ENCODE measurements at places on chromosomes 6 and 20.

DNA sequence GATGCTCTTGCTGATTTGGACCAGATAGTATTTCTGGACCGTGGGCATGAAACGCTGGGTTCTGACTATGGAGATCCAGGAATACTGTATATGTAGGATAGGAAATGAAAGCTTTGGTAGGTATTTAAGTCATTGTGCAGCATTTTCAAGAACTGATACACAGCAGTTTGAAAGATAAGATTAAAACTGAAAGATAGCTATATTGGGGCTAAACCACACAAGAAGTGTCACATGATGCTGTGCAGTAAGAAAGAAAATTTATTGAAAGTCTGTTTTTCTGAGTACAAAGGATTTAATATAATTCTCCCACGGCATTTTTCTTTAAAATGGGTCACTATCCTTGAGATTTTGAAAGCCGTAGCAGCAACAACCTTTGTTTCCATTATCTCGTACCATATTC is 305 bp downstream of the IL17A start:
- no peak for DNase-seq

DNA sequence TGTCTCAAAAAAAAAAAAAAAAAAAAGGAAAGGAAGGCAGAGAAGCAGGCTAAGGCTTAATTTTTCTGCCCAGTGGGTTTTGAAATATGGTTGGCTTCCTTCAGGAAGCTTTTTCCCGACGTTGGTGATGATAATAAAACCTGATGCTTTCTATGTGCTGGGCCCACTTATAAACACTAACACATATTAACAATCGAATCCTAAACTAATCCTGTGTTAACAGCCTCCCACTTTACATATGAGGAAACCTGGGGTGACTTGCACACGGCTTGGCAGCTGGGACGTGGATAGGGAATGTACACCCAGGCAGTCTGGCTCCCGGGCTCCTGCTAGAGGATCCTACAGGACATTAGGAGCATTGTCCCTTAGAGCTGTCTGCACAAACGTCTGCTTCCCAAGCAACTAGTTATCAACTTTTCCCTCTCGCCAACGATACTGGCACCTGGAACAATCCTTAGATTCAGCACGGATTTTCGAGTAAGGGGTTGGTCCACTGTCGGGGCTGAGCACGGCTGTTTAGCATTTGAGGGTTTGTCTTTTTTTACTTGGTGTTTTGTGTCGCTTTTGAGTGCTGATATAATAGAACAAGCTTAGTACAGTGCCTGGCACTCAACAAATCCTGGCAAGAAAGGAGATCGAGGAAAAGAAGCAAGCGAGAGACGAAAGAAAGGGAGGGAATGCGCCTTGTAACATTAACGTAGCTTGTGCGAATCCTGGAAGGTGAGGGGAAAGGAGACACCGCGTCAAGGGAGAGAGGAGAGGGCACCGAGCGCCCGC is 622 bp upstream of the KIZ start:
- peak; percentile 28 for DNase-seq

DNA sequence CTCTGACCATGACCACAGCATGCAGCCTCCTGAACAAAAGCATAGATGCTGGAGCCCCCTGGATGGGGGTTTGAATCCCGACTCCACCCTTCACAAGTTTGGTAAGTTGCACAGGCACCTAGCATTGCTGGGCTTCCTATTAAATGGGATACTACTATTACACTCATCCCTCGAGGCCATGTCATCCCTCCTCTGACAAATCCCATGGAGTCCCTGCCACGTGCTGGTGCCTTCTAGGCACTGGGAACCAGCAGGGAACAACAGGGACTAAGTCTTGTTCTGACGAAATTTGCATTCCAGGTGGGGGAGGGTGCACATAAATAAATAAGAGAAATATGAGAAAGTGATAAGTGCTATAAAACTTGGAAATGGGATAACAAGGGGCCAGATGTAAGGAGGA is 15.3 kb upstream of the SIRPA start:
- no peak for DNase-seq

DNA sequence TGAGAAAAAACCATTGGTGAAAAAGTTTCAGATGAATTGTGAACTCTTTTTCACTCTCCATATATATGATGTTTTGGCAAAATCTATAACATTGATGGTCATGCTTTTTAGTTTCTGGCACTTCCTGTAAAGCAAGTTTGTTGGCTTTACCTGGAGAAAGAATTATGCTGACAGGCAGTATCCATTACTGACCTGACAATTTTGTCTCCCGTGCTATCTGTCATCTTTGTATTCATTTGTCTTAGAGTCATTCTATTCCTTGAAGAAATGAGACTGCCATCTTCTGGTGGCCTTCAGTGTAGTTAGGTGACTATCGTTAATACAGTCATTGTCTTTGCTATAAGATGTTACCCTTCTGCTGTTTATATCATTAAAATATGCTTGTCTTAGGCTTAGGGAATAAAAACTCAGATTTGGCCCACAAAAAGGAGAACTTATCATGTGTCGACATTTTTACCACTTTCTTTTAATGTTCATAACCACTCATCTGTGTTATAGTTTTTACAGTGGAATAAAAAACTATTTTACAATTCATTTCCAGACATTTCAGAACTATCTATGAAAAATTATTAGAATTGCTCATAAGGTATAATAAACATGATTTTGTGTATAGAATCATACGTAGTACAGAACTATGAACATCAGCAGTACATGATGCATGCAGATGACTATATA is 707.0 kb downstream of the EPM2A start:
- no peak for DNase-seq

GRCh38 chr20:41861772-41862422 is 243.7 kb upstream of the CHD6 start:
- DNase-seq, result no peak

- no peak for DNase-seq
Observed at GRCh38 chr6:17233531-17233930, 47.6 kb upstream of the RBM24 start.

DNA sequence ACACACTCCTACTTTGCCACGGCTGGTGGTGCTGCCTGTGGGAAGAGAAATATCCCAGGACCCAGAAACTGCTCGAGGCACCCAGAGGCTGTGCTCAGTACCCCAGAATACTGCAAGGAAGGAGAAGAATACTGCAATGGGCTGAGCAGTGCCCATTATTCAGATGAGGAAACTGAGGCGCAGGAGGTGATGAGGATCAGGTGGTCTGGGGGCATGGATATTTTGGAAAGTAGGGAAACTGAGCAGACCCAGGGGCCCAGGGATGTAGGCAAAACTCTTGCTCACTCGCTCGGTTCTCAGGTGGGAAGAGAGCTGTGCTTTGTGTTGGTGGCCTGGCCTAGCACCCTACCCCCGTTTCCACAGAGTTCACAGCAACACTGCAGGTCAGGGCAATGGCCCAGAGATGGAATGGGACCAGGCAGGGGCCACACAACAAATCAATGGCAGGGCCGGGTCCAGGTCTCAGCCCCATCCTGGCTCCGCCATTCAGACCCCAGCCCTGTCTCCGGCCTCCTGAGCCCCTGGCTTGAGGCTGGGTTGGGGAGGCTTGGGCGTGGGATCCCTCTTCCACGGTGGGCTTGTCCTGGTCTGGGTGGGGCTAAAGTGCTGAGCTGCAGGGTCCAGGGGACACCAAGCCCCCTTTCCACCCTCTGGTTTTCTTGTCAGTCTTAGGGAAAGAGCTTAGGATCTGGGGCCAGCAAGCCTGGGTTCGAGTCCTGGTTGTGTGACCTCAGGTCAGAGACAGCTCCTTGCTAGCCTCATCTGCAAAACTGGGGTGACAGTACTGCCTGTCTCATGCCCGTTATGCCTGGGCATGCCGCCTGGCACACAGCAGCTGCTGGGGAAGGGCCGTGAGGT is 33.9 kb downstream of the SUN5 start:
- DNase-seq, result no peak

- DNase-seq, result no peak
Observed at GRCh38 chr6:148074738-148075137, 267.9 kb upstream of the SASH1 start.

GRCh38 chr6:96542702-96543101 is 20.2 kb upstream of the FHL5 start:
- DNase-seq, result no peak

DNA sequence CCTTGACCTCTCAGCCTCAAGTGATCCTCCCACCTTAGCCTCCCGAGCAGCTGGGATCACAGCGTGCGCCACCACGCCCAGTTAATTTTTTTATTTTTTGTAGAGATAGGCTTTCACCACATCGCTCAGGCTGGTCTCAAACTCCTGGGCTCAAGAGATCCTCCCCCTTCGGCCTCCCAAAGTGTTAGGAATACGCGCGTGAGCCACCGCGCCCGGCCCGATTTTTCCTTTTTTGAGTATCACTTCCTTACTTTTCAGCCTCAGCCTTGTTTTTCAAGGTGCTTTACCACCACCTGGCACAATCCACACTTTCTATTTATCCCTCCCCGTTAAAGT is 791 bp upstream of the STX11 start:
- no peak for DNase-seq

DNA sequence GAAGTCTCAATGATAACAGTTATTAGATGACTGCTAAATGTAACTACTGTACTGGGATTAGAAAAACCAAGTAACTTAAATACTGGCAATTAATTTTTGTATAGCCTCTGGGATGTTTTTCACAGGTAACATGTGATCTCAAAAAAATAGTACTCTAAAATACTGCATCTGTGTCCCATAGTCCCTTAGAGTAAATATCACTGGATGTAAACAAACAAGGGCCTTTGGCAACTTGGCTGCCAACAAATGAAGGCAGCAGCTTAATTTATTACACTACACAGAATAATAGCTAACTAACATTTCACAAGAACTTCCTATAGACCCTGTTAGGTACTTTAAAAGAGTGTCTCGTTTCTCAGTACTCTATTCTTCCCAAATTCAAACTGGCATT is 14.0 kb downstream of the ARHGAP18 start:
- no peak for DNase-seq

GRCh38 chr6:6704103-6705060 is 115.9 kb downstream of the LY86 start:
- no peak for DNase-seq

DNA sequence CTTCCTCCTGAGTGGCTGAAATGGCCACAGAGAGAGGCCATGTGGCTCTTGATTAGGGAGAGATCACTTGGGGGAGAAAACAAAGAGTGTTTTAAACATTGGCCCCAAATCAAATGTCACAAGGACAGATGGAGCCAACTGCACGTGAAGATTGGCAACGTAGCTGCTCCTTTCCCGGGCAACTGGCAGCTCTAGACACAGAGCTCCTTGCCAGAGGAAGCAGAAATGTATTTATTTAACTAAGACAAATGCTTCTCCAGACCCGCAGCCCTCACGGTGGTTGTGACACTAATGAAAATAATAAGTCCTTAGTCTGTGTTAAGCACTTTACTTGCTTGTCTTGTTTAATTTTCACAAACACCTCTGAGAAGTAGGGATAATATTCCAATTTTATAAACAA is 49.6 kb upstream of the DSN1 start:
- no peak for DNase-seq

DNA sequence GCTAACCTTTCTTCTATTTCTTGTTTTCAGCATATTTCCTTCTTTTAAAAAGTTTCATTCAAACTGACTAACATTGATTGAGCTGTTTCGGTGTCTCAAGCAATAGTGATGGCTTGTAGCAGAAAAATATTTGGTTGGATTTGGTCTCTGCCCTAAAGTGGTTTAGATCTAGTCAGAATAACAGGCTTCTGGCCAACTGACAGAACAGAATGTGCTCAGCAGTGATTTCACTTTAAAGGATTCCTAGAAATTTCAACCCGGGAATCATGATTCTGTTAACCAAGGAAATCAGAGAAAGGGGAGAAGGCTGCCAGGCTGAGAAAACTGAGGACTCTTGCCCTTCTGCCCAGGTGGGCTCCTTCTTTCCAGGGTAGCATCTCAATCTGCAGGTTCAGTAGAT is 16.6 kb upstream of the GSTA1 start:
- no peak for DNase-seq

GRCh38 chr6:51824940-51825339 is 262.5 kb downstream of the PKHD1 start:
- no peak for DNase-seq

GRCh38 chr20:62824476-62825332 is 7.9 kb downstream of the COL9A3 start:
- no peak for DNase-seq

DNA sequence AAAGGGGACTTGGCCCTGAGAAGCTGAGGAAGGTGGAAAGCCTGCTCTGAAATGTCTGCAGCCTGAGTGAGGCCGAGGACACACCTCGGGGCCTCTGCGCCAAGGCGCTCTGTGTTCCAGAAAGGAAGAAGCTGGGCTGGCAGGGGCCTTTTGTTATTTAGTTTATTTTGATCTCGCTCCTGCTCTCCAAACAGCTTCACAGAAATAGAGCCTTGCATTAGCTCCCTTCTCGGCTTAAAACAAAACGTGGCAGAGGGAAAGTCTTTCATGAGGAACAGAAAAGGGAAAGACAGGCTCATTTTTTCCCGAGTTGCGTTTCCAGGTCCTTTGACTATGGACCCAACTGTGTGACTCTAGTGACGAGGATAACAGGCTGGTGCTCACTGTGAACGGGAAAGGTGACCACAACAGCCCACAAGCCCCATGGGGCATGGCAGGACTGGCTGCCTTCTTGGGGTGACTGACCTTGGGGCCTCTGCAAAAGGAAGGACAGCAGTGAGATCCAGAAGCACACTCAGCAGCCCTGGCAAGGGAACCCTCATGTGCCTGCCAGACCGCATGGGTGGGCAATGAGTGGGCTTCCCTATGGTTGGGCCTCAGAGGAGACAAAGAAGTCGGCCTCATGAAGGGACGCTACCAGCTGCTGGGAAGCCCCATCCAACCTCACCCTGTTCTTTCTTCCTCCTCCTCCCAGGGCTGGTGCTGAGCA is 18.7 kb downstream of the LEMD2 start:
- no peak for DNase-seq

DNA sequence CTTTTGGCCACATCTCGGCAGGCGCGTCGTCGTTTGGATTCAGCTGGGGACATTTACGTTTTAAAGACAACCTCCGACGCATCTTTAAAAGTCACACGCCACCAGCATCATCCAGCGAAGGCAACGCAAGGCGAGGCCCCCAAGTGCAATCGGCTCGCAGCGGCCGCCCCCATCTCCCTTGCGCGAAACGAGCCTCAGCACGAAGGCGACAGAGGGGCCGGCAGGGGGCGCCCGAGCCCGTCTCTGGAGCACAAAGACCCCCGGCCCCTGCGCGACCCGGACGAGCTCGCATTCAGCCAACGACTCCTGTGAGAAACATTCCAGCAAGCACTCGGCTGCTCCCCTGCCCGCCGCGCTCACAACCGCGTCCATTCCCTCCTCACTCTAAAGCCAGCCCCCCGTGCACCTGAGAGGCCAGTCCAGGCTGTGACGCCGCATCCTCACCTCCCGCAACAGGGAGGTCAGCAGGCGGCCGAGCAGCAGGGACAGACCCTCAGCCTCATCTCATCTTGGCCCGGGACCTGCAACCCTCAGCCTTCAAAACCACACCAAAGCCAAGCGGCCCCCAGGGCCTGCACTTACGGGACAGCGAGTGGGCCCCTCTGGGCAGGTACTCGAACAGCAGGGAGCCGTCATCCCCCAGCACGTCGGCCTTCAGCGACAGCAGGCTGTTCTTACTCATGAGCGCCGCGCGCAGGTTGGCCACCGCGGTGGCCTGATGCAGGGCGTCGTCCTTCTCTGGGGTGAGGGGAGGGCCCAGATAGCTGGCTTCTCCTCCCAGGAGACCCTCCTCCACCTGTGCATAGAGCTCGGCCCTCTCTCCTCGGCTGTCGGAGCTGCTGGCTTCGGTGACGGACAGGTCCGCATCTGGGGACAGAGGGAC is 35.8 kb downstream of the SLC2A4RG start:
- DNase-seq, result no peak

- DNase-seq, result no peak
Observed at GRCh38 chr6:53887316-53887715, 92.5 kb downstream of the LRRC1 start.

GRCh38 chr6:42239333-42239732 is 21.7 kb upstream of the MRPS10 start:
- DNase-seq, result no peak

- DNase-seq, result peak; percentile 92
Observed at GRCh38 chr6:73803562-73804241, 107.7 kb downstream of the CD109 start.

Measured in GM04503 (cell line).